ENCODE measurements at places on chromosomes 5 and 9. TPM values are rescaled to one million over a fixed set of nuclear protein-coding genes. Genes with fewer than 3 reads are reported as not detected.

Gene WNT8A
- not detected for total RNA-seq

Gene SLC25A25
- 18.4 TPM for total RNA-seq

Gene SLC6A18
- total RNA-seq, result not detected

Gene CARD9
- total RNA-seq, result 0.44 TPM

DNA sequence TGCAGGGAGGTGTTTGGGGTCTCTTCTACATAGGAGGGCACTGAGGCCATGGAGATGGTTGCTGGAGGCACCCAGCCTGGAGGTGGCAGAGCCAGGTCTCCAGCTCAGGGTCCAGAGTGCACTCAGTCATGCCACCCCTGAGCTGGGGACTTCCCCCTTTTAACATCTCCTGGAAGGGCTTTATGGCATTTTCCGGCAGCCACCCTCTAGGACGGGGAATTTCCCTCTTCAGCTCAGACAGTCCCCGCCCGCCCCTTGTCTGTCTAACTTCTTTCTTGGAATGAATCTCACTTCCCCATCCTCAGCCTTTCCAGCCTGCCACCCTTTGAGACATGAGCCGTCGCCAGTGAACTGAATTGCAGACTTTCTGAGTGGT lies 49.9 kb downstream of the COL15A1 start:
- H3K27me3 ChIP-seq, result peaks cover 14% of the 10 kb centered on the region
- H3K36me3 ChIP-seq, result no peaks in the 10 kb centered on the region
- DNase-seq, result no peak
- H3K4me3 ChIP-seq, result no peak overlapping the region

GRCh38 chr5:50445296-50445949 lies 4.3 kb upstream of the EMB start:
- DNase-seq, result peak; percentile 53
- peaks cover 13% of the 10 kb centered on the region for H3K36me3 ChIP-seq
- H3K4me1 ChIP-seq, result peaks cover 60% of the 10 kb centered on the region
- H3K27me3 ChIP-seq, result no peaks in the 10 kb centered on the region
- peak overlapping the region; percentile 96 for H3K27ac ChIP-seq
- H3K4me3 ChIP-seq, result peak overlapping the region; percentile 69

GRCh38 chr5:132479111-132479951 lies 11.2 kb downstream of the IRF1 start:
- H3K4me1 ChIP-seq, result peaks cover 73% of the 10 kb centered on the region
- H3K27ac ChIP-seq, result peak overlapping the region; percentile 73
- DNase-seq, result no peak
- H3K36me3 ChIP-seq, result peaks cover 36% of the 10 kb centered on the region

DNA sequence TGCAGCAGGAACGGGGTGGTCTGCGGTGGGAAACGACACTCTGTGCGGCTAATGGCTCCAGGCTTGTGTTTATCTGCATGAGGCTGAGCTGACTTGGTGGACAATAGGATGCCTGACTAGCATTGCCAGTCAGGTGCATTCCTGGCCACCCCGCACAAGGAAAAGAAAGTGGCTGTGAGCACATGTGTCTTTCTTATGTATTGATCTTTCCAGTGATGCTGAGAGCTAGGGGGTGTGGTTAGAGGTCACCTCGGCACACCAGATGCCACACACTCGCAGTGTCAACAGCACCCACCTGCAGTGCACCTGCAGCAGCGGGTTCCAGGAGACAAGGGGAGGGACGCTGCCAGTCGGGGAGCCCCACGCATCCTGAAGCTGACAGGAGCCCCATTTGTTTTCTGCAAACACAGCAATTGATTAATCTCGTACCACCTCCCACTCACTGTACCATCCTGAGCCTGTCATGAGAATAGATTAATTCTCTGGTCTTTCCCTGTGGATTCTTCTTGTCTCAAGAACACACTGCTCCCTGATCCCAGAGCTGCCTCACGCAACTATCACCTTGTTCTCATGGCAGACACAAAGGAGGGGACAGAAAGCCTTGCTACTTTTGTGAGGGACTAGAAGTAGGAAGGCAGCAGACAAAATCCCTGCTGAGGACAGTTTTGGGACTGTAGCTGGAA lies 251.7 kb upstream of the WWC1 start:
- no peak overlapping the region for H3K4me3 ChIP-seq
- no peaks in the 10 kb centered on the region for H3K36me3 ChIP-seq
- no peak overlapping the region for H3K27ac ChIP-seq

- peaks cover 24% of the 10 kb centered on the region for H3K4me1 ChIP-seq
- no peaks in the 10 kb centered on the region for H3K36me3 ChIP-seq
- H3K27ac ChIP-seq, result peak overlapping the region; percentile 60
- no peak overlapping the region for H3K4me3 ChIP-seq
- no peak for DNase-seq
Measured at GRCh38 chr5:132662925-132663770, 5.2 kb downstream of the IL13 start.

DNA sequence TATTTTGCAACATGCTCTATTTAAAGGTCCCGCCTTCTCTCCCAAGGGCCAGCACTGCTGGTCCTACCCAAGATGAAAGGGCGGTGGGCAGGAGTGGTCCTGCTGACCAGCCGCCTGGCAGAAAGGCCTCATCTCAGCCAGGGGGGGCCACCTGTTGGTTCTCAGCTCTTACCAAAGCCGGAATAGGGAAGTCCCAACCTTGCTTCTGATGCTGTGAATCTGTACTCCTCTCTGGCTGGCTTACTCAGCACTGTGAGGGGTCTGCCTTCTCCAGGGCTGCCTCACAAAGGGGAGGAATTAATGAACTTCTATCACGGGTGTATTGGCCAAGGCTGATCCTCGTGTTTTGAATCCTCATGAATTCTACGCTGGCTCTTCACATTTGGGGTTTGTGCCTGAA lies 13.6 kb upstream of the FAM240B start:
- H3K36me3 ChIP-seq, result no peaks in the 10 kb centered on the region
- no peaks in the 10 kb centered on the region for H3K27me3 ChIP-seq
- no peak overlapping the region for H3K4me3 ChIP-seq
- no peak for DNase-seq

DNA sequence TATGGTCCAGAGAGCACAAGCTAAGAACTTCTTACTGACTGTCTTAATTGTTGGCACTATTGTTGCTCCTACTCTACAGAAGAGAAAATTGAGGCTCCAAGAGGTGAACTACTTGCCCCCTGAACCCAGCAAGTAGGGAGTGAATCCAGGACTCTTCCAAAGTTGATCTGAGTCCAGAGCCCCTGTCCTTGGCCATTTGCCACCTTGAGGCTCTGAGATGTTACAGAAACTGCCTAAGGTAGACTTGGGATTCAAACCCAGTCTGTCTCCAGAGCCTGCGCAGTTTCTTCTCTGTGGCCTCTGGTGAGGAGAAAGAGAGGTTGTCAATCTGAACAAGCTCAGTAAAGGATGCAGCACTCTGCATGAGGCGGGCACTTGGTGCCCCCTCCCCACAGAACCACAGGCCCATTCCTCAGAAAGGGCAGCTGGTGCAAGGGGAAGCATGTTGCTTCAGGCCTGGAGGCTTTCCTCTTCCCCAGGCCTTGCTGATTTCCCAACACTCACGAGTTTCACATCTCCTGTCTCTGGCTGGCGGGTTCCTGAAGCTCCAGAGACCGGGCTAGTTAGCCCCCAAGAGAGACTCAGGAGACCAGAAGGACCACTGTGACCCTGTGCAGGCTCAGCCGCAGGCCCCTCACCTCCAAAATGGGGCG lies 2.9 kb upstream of the LCP2 start:
- no peak for DNase-seq
- H3K4me3 ChIP-seq, result no peak overlapping the region

DNA sequence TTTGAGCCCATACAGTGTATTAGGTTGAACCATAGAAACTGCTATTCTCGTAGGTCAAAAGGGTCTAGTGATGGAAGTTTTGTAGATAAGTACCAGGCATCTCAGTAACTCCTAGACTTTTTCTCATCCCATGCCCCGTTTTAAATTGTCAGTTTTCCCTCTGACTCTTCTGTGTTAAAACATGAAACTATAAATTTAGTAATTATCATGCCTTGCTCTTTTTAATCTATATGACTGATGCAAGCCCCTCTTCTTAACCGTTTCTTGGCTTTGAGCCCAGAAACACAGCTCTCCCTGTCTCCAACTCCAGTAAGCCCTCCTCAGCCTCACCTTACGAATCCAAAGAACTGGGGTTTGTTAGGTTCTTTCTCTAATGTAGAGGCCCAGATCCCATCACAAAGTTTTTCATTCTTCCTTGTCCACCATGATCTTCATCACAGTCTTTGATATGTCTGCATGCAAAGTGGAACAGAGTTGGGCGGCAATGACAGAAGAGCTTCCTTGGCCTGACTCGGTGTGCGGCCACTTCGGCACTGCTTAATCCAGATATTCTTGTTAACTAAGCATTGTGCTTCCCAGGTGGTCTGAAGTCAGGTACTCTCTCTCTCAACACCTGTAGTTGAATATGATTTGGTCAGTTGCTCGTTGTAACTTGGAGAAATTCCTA lies 21.1 kb downstream of the RGMB start:
- H3K4me1 ChIP-seq, result no peaks in the 10 kb centered on the region
- no peak overlapping the region for H3K4me3 ChIP-seq
- H3K36me3 ChIP-seq, result no peaks in the 10 kb centered on the region
- no peak for DNase-seq

DNA sequence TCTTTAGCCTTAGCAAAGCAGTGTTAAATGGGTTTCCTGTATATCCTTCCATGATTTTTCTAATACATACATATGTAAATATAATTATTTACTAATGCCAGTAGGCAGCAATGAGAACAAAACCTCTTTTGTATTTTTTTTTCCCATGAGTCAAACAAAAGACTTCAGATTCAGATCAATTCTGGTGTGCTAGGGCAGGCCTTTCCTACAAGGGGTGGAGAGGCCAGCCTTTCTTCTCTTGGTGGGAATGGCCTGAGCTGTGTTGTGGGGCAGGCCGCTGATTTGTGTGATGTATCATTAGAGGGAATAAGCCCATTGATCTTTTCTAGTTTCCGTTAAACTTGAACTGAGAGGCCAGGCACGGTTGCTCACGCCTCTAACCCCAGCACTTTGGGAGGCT lies 115.5 kb upstream of the DMRT1 start:
- no peak overlapping the region for H3K4me3 ChIP-seq
- no peak overlapping the region for H3K27ac ChIP-seq
- H3K4me1 ChIP-seq, result no peaks in the 10 kb centered on the region

DNA sequence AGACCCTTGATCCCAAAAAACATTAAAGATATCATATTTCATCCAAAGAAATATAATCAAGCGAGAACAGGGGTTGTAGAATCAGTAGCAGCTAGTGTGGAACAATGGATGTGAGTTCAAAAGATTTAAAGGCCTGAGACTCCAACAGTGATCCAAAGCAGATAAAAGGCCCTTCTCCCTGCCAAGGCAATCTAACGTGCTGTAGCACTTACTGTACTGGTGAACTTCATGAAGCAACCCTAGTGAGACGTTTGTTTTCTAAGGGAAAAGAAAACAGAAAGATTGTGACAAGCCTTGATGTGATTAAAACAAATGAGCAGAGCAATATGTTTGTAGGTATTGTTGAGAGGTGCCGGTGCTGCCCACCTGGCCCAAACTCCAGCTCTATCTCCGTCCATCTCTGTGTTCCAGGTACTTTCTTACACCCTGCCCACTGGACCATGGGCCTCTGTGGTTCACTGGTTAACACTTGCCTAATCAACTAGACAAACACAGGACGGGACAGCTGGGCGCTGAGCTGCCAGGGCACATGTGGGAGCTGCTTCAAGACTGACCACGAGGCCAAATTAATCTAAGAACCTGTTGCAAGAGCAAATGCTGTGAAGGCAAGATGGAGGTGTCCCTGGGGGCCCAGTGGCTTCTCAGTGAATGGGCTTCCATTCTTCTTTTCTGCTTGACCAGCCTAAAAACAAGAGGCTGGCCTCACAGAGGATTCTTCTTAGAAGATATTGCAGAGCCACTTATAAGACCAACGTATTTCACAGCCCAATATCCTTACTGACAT lies 265.5 kb downstream of the CWC27 start:
- H3K4me1 ChIP-seq, result peaks cover 30% of the 10 kb centered on the region
- H3K4me3 ChIP-seq, result peak overlapping the region; percentile 53
- no peak overlapping the region for H3K27ac ChIP-seq
